Activated CD4-positive, alpha-beta T cell treated with anti-CD3 and anti-CD28 coated beads, Interleukin-2, amount 10 ng/mL, durations not matched to agents 7 days and 5 days (primary cell): ENCODE measurements at places on chromosomes 4 and X. TPM values are rescaled to one million over a fixed set of nuclear protein-coding genes. Genes with fewer than 3 reads are reported as not detected.

CXorf58 gene
- total RNA-seq: not detected

BMPR1B gene
- total RNA-seq: not detected

TECRL gene
- total RNA-seq: not detected

DNA sequence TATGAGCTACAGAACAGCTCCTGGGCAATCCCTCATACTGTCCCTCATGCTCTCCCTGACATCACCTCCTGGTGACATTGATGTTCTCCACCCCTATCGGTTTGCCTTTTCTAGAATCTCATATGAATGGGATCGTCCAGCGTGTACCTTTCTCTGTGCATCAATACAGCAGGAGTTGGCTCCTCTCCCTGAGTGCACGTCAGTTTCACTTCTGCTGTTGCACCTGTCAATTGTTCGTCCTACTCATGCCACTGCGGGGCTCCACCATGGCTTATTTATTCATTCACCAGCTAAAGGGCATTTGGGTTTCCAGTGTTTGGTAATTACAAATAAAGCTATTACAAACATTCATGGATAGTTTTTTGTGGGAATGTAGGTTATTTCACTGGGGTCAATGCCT lies 269.1 kb upstream of the ZFP42 start:
- no peak overlapping the region for H3K4me3 ChIP-seq
- no peaks in the 10 kb centered on the region for H3K4me1 ChIP-seq
- H3K36me3 ChIP-seq: no peaks in the 10 kb centered on the region
- DNase-seq: no peak
- H3K27ac ChIP-seq: no peak overlapping the region

PPEF2 gene
- 0.10 TPM for total RNA-seq

- H3K27me3 ChIP-seq: no peaks in the 10 kb centered on the region
- H3K36me3 ChIP-seq: peaks cover 10% of the 10 kb centered on the region
- DNase-seq: no peak
- H3K4me1 ChIP-seq: no peaks in the 10 kb centered on the region
- H3K27ac ChIP-seq: no peak overlapping the region
- H3K4me3 ChIP-seq: no peak overlapping the region
These were observed 32.1 kb downstream of the ZBTB49 start for GRCh38 chr4:4321951-4322688.

DNA sequence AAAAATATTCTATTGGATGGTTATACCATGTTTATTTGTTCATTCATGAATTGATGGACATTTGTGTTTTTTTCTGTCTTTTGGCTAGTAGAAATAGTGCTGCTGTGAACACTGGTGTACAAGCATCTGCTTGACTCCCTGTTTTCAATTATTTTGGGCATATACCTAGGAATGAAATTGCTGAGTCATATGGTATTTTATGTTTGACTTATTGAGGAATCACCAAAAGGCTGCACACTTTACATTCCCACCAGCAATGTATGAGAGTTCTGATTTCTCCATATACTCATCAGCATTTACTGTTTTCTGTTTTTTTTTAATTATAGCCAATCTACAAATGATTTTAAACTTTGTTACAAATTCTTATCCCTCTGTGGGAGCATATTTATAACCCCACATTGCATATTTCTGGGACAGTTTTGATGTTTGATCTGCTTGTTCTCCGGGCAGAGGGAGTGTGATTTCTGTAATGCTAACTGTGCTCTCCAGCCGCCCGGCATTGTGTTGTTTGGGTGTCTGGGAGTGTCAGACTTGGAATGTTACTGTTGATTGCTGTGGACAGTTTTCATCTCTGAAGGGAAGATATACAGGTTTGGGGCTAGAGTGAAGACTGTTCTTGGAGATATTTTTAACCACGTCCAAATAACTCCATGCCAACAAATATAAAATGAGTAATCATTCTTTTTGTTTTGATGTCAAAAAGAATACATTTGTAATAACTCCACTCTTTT lies 60.5 kb upstream of the PGRMC2 start:
- no peaks in the 10 kb centered on the region for H3K27me3 ChIP-seq
- no peak overlapping the region for H3K4me3 ChIP-seq
- H3K4me1 ChIP-seq: no peaks in the 10 kb centered on the region
- H3K27ac ChIP-seq: no peak overlapping the region
- no peaks in the 10 kb centered on the region for H3K36me3 ChIP-seq
- no peak for DNase-seq

DNA sequence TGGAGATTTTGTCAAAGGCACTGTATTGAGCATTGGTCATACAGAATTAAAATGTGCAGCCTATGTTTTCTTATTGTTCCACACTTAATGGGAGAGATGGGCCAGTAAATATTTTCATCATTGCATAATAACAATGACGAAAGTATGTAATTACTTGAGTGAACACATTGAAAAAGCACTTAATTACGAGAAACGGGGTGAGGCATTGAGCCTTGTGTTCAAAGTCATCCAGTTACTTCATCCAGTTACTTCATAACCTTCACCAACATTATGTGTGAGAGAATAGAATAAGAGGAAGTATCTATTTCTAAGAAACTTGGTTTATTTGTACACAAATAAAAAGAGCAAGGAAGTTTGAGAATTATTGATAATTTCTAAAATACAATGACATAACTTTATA lies 1427.0 kb downstream of the ADGRL3 start:
- H3K4me1 ChIP-seq: no peaks in the 10 kb centered on the region
- H3K27ac ChIP-seq: no peak overlapping the region
- no peak for DNase-seq
- H3K27me3 ChIP-seq: no peaks in the 10 kb centered on the region

NCAPG gene
- total RNA-seq: 102 TPM

CXCL10 gene
- total RNA-seq: 0.27 TPM

DNA sequence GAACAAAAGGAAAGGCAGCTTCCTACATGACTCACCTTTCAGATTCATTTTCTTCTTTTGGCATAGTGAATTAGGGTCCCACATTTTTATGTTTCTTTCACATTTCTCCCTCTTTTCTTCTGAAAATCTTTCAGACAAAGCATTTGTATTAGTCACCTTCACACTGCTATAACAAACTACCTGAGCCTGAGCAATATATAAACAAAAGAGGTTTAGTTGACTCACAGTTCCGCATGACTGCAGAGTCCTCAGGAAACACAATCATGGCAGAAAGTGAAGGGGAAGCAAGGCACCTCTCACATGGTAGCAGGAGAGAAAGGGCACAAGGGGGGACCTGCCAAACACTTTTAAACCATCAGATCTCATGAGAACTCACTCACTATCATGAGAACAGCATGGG lies 36.9 kb downstream of the MAGEA9 start:
- no peak for DNase-seq
- H3K36me3 ChIP-seq: no peaks in the 10 kb centered on the region
- H3K4me3 ChIP-seq: no peak overlapping the region
- H3K27ac ChIP-seq: no peak overlapping the region
- H3K4me1 ChIP-seq: no peaks in the 10 kb centered on the region

GRCh38 chrX:12292996-12293765 lies 154.9 kb downstream of the FRMPD4 start:
- no peaks in the 10 kb centered on the region for H3K27me3 ChIP-seq
- no peaks in the 10 kb centered on the region for H3K4me1 ChIP-seq
- H3K4me3 ChIP-seq: no peak overlapping the region
- DNase-seq: no peak
- H3K27ac ChIP-seq: no peak overlapping the region

- H3K4me3 ChIP-seq: peak overlapping the region; percentile 82
- H3K36me3 ChIP-seq: peaks cover 41% of the 10 kb centered on the region
- H3K27ac ChIP-seq: peak overlapping the region; percentile 96
- H3K27me3 ChIP-seq: no peaks in the 10 kb centered on the region
These were observed 46.4 kb downstream of the ASMT start for GRCh38 chrX:1661048-1661921.

DNA sequence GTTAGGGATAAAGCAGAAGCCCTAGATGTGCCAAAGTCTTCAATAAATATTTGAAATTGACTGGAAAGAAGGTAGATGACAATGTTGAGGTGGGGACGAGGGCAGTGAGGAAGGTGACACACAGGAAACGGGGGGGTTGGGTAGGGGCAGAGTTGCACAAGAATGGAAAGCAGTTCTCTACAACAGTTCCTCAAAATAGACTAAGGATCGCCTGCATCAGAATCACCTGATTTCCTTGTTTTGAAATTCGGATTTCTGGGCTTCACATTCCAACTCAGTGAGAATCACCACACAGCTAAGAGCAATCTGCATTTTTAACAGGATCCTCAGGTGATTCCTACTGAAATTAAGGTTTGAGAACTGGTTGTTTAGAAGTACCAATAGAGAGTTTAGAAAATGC lies 70.6 kb downstream of the ARFIP1 start:
- H3K36me3 ChIP-seq: peaks cover 26% of the 10 kb centered on the region
- no peak overlapping the region for H3K27ac ChIP-seq
- H3K27me3 ChIP-seq: no peaks in the 10 kb centered on the region
- peak; percentile 32 for DNase-seq
- H3K4me3 ChIP-seq: no peak overlapping the region

PRR32 gene
- not detected for total RNA-seq

- H3K27me3 ChIP-seq: no peaks in the 10 kb centered on the region
- H3K36me3 ChIP-seq: peaks cover 3% of the 10 kb centered on the region
- no peak overlapping the region for H3K27ac ChIP-seq
- no peak for DNase-seq
These were observed 50.1 kb downstream of the DHRSX start for GRCh38 chrX:2450681-2451080.

DNA sequence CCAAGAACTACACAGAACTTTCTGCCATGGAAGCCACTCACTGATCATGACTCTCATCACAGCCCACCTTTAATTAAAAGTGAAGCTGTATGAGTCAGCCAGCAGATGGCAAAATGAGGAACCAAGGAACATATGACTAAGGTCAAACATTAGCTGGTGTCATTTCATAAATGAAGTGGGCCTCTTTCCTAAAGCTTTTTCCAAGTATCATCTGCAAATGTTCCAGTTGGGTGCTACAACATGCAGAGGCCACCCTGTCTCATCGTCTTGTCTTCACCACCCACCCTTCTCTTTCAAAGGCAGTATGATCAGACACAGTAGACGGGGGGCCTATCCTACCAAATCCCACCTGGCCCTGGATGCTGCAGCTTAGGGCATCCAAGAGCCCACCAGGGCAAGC lies 9.2 kb upstream of the EOLA1 start:
- no peak overlapping the region for H3K4me3 ChIP-seq
- H3K27me3 ChIP-seq: no peaks in the 10 kb centered on the region
- peaks cover 3% of the 10 kb centered on the region for H3K36me3 ChIP-seq
- no peak overlapping the region for H3K27ac ChIP-seq
- peaks cover 10% of the 10 kb centered on the region for H3K4me1 ChIP-seq
- DNase-seq: no peak

RAPGEF2 gene
- 15.8 TPM for total RNA-seq

- H3K4me1 ChIP-seq: peaks cover 28% of the 10 kb centered on the region
- peak overlapping the region; percentile 90 for H3K27ac ChIP-seq
- peak overlapping the region; percentile 90 for H3K4me3 ChIP-seq
- no peaks in the 10 kb centered on the region for H3K27me3 ChIP-seq
These were observed 351 bp upstream of the SLC30A9 start for GRCh38 chr4:41989994-41990364.

- no peak overlapping the region for H3K4me3 ChIP-seq
- no peak overlapping the region for H3K27ac ChIP-seq
- DNase-seq: peak; percentile 67
- H3K36me3 ChIP-seq: no peaks in the 10 kb centered on the region
These were observed 86.4 kb downstream of the CBR4 start for GRCh38 chr4:168923526-168924194.

DNA sequence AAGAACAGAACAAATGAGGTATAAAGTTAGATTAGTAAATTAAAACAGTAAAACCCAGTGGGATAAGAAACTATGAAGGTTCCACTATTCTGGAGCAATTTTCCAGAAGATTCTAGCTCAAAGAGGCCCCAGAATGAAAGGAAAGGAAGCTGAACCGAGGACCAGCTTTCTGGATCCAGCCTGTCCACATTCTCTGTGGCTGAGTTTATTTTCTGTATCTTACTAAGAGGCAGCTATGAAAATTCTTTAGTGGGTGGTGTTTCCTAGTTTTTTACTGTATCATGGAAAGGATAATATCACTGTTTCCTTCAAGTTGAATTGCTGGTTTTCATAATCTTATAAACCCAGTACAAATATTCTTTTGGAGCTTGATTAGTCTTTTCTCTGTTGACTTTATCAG lies 11.8 kb downstream of the DAPP1 start:
- peaks cover 51% of the 10 kb centered on the region for H3K4me1 ChIP-seq
- peaks cover 34% of the 10 kb centered on the region for H3K36me3 ChIP-seq
- no peaks in the 10 kb centered on the region for H3K27me3 ChIP-seq
- H3K4me3 ChIP-seq: no peak overlapping the region

DNA sequence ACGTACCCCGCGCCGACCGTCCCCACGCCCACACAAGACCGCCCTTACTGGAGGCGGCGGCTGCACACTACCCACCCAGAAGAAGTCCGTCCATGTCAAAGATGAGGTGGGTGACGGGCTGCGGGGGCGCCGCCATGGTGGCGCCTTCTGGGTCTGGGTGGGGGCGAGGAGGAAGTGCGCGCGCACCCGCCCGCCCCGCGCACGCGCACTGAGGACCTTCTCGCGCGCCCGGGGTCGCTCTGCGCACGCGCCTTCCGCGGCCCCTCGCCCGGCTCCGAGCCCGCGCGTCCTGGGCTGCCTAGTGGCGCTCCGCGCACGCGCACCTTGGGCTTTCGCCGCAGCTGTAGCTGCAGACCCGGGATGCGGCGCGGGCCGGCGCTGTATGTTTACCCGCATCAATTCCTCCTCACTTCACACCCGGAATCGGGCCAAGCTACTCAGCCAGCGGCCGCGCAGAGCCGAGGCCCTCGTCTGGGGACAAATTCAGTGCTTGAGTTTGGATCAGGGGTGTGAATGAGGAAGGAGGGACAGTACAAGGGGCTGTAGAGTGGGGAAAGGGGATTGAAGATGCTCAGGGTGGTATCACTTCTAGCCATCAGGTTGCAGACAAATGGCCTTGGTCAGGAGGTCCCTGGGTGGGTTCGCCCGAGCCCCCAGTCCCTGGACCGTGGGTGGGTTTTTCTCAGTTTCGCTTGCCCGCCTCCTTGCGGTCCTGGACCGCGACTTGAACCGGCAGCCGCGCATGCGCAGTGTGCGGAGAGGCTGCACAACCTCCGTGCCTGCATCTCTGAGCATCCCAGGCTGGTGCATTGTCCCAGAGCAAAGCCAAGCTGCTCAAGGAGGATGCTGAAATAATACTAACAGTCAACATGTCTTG lies at the start of gene PUDP:
Gene PUDP, minus strand, starts transcription at position 176 of the 877 bp plus-strand sequence. Its CDS starts 40 bp downstream, at position 136.
- peak within 1 kb of the TSS; percentile 78 for H3K4me3 ChIP-seq
- H3K27ac ChIP-seq: peak within 1 kb of the TSS; percentile 90
- H3K36me3 ChIP-seq: peaks cover 2% of the 10 kb centered on the region

HSFX1 gene
- 0.89 TPM for total RNA-seq

DNA sequence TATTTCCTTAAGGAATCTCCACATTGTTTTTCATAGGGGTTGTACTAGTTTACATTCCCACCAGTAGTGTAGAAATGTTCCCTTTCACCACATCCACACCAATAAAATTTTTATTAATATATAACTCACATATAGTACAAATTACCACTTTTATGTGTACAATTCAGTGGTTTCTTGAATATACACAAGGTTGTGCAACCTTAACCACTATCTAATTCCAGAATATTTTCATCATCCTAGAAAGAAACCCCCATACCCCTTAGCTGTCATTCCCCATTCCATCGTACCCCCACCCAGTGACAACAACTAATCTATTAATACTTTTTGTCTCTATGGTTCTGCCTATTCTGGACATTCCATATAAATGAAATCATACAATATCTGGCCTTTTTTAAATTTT lies 108.3 kb upstream of the USP9X start:
- no peak overlapping the region for H3K4me3 ChIP-seq
- no peaks in the 10 kb centered on the region for H3K27me3 ChIP-seq
- H3K27ac ChIP-seq: no peak overlapping the region
- H3K36me3 ChIP-seq: no peaks in the 10 kb centered on the region
- no peak for DNase-seq
- no peaks in the 10 kb centered on the region for H3K4me1 ChIP-seq

ABCD1 gene
- total RNA-seq: 16.0 TPM

DUX4 gene
- not detected for total RNA-seq

EREG gene
- not detected for total RNA-seq

ARHGEF38 gene
- not detected for total RNA-seq

AFF2 gene
- 1.8 TPM for total RNA-seq

SYTL4 gene
- not detected for total RNA-seq
